Omental fat pad (tissue), 4 donors: ENCODE measurements at places on chromosomes 12 and 14.

DNA sequence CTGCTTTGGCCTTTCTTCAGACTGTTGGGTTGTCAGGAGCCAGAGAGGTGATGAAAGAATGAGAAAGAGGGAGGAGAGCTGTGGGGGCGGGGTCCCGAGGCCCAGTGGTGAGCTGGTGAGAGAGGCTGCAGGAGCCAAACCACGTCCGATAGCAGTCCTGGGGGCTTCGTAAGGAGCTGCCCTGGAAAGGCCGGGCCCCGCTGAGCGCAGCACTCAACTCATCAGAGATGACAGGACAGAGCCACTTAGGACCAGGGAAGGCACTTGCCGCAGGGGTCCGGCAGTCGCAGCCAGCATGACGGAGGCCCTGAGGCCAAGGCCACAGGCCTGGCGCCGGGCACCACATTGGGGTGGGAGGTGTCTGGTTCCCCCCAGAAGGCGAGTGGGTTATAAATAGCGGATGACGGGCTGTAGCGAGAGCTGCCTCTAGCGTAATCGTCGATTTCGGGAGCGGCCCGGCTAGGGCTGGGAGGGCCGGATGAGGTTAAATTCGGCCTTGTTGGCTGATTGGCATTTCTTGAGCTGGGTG lies 179.0 kb downstream of the TSPAN9 start:
- no peak for DNase-seq

- DNase-seq: no peak
These were observed 37.2 kb downstream of the CATSPERB start for GRCh38 chr14:91694643-91695042.

DNA sequence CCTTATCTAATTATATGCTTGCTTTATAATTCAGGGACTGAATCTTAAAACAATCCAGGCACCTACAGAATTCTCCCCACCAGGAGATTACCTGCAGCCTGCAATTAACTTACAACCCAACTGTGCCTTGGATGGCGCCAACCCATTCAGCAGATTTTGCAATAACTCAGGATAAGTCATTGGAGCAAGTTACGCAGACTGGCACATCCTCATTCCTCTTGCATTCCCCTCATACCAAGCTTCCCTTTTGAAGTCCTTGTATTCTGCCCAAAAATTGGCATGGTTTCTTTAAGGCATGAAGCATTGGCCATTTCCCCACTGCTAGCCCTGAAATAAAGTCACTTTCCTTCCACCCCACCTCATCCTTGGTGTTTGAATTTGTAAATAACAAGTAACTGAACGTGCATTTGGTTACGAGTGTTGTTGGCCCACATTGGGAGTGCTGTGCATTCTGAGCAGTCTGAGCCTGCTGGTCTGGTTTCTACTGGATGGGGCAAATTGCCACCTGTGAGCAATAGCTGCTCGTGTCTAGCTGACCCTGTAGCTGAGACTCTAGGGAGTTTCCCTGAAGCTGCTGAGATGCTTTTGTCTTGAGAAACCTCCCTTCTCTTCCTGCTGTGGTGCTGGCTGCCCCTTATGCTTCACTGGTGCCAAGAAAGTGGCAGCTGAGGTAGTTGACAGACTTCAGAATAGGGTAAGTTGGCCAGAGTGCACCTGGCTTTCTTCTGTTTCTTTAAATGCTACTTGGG lies 99.2 kb upstream of the SCAF11 start:
- DNase-seq: no peak

GRCh38 chr12:129097451-129097850 lies 244.2 kb downstream of the GLT1D1 start:
- DNase-seq: no peak

DNA sequence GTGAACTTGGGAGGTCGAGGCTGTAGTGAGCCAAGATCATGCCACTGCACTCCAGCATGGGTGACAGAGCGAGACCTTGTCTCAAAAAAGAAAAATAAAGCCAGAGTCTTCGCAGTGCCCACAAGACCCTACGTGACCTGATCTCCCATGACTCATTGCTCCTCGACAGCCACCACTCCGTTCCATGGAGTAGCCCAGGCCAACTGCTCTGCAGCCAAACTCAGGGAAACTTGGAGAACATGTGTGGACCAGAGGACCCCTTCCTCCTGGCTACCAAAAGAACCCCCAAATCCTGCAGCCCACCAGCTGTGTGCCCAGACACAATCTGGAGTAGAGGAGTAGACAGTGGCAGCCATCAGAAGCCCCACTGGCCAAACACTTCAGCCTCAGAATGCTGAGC lies 32.1 kb upstream of the PPP2R5C start:
- no peak for DNase-seq

GRCh38 chr14:64247195-64247594 lies 47.0 kb downstream of the ESR2 start:
- DNase-seq: no peak

DNA sequence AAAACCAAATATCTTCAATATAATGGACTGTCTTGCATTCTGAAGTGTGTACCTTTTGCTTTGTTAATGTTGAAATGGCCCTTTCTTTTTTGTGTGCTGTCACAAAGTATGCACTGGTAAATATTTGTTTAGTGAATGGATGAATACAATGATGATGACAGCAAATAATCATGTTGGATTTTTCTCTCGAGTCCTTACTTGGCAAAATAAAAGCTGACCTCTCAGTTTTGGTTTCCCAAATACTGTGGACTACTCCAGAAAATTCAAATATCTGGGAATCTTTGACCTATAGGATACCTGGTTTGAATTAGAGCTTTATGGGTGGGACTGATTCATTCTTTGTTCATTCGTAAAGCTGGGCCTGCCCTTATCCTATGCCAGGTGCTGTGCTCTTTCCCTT lies 5.5 kb downstream of the UBE3B start:
- no peak for DNase-seq

- no peak for DNase-seq
These were observed 14.3 kb upstream of the GPX2 start for GRCh38 chr14:64956697-64957406.

- DNase-seq: no peak
These were observed 19.5 kb downstream of the PRKAB1 start for GRCh38 chr12:119687406-119687805.

DNA sequence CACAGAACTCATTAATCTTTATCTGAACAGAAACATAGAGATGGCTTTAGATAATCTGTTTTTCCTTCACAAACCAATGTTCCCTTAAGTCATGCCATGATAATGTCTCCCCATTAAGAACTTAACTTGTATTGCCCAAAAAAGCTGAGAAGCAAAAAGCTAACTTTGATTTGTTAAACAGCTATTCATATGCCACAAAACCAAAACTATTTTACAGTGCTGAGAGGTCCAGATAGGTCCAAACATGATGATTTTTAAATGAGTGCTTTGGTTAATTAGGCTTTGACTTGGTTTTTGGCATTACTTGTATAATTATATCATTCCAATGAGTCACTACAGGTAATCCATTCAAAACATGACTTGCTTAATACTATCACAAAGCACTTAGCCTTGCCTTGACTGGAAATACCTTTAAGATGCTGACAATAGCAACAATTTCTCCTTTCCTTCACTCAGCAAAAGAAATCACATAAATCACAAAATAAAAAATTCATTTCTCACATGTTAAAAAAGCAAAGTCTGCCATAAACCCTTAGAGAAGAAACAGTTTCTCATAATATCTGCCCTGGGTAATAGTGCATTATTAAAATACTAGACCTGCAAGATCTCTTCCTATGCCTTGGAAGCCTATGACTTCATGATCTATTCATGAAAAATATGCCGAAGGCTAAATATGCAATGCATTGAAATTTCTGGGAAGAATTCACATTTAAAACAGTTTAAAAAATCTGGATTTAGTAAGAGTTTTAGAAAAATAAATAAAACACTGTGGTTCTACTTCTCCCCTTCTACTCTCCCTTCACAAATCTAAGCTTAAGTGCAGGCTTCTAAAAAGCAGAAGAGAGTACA lies 52.0 kb upstream of the SAV1 start:
- no peak for DNase-seq

DNA sequence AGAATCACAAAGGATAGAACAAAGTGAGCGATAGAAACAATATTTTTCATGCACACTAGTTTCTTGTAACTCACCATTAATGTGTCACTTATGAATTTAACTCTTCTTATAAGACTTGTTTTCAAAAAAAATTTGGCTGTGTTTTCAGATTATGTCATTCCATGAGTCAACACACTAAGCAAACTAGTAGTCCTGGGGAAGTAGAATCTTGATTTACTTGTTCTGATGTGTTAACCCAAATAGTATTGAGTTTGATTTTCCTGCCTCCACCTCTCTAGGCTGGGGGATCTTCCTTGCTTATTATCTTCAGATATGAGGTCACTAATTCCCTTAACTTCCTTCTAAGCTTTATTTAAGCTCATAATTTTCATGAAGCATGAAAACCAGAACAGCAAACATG lies 151.0 kb upstream of the SEL1L start:
- DNase-seq: no peak

DNA sequence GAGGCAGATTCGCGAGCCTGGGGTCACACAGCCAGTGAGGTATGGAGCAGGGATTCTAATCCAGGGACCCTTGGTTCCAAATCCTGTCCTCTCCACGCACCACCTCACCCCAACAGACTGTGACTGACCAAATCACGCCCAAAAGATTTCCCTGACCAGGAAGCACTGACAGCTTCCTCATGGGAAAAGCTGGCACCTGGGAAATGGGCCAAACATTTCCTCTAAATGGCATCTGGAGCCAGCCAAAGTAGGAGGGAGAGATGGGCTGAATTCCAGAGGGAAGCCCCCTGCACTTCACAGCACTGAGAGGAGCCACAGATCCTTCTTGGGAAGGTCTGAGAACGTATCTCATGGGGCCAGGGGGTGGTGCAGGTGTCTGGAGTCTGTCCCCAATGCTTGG lies 28.8 kb downstream of the CCDC92 start:
- no peak for DNase-seq
